ENCODE measurements at places on chromosomes 5 and 9.

GRCh38 chr5:60738461-60738860 is 38.5 kb upstream of the DEPDC1B start:
- no peak for DNase-seq

DNA sequence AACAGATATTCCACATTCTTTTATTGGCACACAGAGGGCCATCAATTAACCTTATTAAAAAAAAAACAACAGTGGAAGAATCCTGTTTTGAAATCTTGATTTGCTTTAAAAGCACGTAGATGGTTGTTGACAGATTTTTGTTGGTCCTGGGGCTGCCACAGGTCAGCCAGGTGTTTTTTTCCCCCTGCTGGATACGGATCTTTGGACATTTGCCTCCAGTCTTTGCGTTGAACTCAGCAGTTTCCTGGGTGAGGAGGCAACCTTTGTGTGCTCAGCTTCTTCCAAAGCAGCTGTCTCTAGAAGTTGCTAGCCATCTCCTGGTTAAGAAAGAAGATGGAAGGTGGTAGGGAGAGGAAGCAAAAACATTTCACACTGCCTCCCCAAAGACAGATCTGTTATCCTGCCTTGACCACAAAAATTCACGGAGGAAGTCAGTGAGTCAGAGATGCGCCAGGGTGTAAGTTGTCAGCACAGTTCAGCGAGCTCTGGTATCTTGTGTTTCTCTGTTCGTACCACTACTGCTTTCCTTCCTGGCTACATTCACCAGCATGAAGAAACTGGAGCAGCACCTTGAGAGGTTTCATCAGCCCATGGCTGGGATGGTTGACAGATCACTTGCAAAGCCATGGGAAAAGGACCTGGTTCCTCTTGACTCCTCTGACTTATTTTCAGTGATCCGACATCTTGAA is 207.3 kb downstream of the ARHGAP26 start:
- DNase-seq = peak; percentile 74

DNA sequence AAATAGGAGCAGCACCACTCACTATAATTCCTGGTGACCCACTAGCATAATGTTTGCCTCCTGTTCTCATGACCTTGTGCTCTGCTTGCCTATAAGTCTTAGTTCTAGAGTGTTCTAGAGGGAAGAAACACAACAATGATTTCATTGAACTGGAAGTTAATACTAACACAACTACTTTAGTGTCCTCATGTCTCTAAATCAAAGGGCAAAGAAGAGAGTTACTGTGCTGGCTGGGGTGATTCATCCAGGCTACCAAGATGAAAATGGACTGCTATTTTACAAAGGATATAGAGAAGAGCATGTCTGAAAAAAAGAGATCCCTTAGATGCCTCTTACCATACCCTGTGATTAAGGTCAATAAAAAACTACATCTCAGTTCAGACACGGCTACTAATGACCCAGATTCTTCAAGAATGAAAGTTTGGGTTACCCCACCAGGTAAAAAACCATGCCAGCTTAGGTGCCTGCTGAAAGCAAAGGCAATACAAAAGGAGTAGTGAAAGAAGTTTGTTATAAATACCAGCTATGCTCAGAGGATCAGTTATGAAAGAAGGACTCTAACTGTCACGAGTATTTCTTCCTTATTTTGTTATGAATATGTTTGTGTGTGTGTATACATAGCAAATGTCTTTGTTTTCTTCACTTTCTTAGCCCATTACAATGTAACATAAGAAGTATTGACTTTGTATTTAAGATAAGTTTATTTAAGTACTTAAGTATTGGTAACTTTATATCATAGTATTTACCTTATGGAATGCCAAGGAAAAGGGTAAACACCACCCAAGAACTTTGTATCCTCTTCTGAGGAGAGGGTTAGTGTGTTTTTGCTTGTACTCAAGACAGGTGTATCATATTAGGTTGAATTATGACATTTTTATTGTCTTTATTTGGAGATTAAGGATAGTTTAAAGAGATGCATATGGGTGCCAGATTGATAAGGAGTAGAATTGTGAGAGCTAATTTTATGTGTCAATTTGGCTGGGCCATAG is 314.1 kb upstream of the PTGER4 start:
- DNase-seq = no peak

- DNase-seq = peak; percentile 59
Observed at GRCh38 chr9:111038331-111039230, at the start of gene LPAR1. TSS of gene LPAR1 (minus strand) at chr9:111038470. CDS start at chr9:110972117, 66,353 bp downstream.

DNA sequence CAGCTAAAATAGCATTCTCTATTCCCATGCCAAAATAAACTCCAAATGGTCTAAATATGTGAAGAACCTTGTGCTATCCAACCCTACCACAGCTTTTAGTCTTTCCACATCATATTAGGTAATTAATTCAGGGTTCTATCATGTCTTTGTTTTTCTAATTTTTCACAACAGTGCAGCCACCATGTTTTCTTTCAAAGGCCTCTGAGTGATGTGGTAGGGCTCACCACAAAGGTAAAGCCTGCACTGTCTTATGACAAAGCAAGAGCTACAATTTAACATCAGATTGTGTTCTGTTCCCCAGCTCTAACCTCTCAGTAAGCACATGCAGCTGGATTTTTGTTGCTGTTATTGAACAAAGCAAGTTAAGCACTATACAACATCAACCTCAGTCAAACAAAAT is 52.4 kb downstream of the MEF2C start:
- no peak for DNase-seq

- DNase-seq = no peak
Observed at GRCh38 chr9:111896942-111897600, 457 bp downstream of the UGCG start.

GRCh38 chr5:67222243-67223025 is 25.8 kb upstream of the CD180 start:
- DNase-seq = no peak

- no peak for DNase-seq
Observed at GRCh38 chr5:1051366-1051720, 42.7 kb downstream of the NKD2 start.

- no peak for DNase-seq
Observed at GRCh38 chr5:118863345-118863744, 125.0 kb downstream of the DTWD2 start.

DNA sequence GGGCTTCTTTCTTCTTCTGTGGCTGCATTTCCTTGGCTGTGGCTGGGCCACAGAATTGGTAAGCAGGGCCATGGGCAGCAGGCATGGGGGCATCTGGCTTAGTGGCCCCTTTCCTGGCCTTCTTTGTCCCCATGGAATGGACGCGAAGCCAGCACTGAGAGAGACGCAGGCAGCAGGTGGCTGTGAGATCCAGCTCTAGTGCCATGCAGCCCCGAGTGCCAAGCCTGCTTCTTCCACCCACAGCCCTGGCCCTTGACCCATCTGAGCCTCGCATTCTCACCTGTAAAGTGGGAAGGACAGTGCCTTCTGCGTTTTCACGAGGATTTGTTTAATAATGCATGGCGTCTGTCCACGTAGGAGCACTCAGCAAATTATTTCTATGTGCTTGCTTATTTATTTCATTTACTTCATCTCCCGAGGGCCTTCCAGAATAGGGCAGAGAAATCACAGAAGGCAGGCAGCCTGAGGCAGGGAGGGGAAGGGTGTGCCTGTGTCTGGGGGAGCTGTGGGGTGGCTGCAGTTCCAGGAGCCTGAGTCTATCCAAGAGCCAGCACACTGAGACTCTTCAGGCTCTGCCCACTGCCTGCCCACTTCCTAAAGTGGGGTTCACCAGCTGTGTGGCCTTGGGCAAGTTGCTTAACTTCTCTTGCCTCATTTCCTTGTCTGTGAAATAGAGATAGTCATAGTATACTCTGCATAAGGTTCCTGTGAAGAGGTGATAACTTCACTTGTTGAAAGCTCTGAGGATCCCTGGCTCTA is 55.2 kb downstream of the NTNG2 start:
- DNase-seq = no peak

- DNase-seq = peak; percentile 65
Observed at GRCh38 chr9:130024597-130024994, 18.4 kb downstream of the FNBP1 start.

DNA sequence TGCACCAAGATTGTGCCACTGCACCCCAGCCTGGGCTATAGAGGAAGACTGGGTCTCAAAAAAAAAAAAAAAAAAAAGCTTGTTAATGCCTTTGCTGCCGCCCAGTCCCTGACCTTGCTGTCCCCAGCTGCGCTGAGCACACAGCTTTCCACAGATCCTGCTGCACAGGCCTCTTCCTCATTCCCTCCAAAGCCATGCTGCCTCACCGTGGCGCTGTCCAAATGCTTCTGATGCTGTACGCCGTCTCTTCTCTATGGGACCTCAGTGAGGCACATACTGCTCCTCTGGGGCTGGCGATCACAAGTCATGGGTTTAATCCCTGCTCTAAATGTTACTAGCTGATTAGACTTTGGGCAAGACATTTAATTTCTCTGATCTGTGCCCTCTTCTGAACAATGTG is 234.1 kb downstream of the FBXL7 start:
- no peak for DNase-seq

DNA sequence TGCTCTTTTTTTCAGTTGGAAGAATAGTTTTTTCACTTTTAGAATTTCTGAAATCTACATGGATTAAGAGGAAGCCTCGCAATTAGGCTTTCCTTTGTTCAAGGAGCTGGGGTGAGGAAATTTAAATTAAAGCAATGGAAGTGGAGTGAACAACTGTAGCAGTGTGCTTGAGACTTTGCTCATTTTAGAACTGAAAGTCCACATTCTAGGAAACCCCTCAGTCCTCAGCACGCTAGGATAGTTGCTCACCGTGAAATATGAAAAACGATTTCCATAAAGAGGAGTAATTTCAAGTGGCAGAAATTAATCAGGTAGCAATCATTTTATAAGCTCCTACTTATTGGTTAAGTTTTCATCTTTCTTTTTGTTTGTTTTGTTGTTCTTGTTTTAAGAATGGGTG is 243.0 kb upstream of the ITGA1 start:
- DNase-seq = no peak

DNA sequence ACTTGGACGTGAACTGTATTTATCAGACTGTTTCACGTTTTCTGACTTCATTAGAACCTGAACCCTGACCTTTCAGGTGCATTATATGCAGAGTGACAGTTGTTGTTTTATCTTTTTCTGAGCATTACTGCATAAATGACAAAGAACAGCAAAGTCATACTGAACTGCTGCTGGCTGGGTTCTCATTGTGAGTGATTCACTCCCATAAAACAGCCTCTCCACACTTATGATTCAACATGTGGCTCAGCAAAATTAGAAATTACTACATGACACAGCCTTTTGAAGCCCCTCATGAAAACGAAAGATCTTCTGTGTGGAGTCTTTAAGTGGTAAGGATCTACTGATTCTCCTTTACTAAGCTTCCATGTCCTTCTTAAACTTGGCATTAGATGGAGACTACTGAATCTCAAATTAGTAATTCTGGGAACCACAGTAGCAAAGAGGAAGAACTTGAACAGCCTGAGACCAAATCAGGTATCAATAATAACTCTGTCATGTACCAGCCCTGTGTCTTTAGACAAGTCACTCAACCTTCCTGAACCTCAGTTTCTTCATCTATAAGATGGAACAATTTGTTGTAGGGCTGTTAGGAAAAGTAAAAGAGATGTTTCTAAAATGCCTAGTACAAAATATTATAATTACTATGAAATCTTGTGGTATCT is 172.3 kb upstream of the GNA14 start:
- no peak for DNase-seq
